ENCODE measurements at places on chromosomes 1 and 21.

DNA sequence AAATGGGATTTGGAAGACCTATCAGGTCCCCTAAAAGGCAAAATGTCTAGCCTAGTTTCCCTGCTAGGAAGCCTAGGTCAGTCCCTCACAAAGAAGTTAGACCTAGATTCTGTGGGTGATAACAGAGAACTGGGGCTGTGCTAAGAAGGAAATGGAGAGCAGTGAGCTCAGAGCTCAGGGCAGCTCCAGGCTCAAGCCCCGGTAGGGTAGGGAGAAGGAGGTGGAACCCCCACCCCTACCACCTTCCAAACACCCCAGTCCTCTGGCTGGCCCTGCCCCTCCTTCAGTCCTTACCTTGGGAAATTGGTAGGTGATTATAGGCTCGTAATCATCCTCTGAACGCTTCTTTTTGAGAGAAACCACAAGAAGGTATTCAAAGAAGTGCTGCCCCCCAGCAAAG lies 1.1 kb downstream of the DENND2D start:
- no peak for DNase-seq

DNA sequence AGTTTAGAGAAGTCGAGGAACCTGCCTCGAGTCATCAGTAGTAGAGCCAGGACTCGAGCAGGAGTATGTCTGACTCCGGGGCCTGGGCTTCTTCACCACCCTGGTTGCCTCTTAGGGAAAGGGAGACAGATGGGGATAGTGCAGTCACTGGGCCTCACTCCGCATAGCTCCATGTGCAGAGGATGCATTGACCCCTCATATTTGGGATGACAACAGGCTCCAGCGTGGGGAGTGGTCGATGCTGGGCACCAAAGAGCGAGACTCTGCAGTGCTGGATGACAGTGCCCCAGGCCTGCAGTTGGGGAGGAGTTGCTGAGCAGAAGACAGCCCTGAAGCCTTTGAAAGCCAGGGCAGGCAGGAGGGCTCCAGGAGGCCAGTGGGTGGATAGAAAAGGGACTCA lies 20.8 kb upstream of the TENT5C start:
- DNase-seq: no peak

DNA sequence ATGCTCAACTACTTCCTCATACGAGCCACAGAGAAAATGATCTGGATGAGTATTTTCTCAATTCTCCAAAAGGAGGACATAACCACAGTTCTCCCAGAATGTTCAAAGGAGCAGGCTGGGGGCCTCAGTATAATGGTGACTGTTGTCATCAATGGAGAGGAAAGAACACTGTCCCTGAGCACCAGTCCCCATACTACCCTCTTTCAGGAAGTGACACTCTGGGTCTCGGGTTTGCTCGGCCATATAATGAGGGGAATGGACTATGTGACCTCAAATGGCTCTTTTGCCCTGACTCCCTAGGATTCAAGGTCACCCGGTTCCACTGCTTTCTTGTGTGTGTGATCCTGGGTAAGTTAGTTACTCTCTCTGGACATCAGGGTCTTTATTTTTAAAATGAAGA lies 22.8 kb downstream of the SLC9A1 start:
- no peak for DNase-seq

DNA sequence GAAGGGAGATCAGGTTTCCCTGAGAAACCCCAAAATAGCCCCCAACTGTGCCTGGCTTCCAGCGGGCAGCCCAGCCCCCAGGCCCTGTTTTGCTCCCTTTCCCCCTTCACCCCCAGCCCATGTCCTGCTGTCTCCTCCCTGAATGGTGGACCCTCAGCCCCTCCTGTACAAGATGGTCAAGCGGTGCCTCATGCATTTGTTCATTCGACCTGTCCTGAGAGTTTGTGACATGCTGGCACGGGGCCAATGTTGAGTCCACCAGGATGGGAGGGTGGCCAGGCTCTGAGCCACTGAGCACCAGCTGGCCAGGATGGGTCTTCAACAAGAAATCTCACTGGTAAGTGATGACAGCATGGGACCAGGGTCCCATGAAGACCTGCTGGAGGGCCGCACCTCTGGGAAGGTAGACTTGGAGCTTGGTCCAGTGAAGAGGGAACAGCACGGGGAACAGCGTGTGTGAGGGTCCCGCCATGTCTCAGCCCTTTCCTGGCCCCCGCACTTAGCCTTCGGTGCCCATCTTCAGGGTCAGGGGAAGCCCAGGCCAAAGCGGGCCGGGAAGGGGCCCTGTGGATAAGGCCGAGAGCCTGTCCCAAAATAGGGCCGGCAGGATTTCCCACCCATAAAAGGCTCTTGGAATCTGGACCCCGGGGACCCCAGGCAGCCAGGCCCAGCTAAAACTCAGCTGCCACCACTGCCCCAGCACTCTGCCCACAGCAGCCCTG lies at the start of gene CALML6:
Gene CALML6 (plus strand): TSS at position 290 of the 722 bp plus-strand sequence. CDS start 21 bp downstream, at position 311.
- DNase-seq: no peak

DNA sequence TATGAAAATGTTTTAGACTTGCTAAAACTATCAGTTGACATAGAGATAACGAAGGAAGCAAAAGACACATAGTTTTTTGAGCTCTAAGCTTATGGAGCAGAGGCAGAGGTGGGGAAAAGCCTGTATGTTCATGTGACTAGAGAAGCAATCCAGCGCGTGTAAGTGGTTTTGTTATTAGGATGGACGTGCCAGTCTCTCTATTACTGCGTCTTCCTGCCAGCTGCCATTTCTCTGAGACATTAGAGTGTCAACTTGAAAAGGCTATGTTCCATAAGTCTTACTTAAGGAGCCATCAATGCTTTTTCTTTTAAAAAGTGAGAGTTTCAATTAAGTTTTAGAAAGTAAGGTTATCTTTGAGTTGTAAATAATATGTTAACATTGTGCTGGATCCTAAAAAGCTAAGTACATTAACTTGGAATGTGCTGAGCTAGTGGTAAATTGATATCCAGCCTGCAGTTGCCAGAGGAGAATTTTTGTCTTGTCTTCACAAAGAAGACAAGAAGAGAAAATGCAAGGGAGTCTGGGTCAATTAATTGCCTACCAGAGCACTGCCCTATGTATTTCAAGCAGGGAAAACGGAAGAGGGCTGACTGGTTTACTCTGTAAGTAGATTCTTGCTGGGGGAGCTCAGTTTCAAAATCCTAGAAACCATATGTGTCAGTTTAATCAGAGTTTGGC lies 161.8 kb upstream of the B3GALT2 start:
- DNase-seq: no peak

DNA sequence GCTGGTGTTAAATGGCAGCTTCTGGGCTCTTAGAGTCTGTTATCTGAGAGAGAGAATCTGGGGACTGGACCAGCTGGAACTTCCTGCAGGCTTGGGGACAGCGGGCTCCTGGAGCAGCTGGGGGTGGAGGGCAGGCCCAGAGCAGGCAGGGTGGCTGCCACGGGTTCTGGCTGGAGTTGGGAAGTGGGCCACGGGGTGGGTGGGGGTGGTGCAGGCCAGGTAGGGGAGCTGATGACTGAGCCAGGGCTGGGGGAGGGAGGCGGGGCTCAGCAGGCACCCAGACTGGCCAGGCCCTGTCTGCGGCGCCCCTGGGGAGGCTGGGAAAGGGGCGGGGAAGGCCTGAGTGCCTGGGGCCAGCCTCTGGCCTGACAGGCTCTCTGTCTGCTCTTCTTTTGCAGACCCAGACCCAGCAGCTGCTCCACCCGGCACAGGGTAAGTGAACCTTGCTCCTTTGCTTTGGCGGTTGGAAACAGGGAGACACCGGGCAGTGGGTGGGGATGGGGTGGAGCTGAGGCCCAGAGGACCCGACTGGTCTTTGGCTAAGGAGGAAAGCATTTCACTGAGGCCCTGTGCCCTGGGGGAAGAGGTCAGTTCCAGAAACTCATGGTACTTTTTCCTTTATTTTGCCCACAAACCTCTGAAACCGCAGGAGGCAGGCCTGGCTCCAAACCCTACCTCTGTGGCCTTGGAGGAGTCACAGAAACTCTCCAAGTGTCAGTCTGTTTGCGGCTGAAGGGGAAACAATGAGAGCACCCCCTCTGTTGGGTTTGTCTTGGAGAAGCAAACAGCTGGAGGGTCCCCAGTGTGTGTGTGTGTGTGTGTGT lies 48.8 kb downstream of the ARHGEF10L start:
- no peak for DNase-seq

DNA sequence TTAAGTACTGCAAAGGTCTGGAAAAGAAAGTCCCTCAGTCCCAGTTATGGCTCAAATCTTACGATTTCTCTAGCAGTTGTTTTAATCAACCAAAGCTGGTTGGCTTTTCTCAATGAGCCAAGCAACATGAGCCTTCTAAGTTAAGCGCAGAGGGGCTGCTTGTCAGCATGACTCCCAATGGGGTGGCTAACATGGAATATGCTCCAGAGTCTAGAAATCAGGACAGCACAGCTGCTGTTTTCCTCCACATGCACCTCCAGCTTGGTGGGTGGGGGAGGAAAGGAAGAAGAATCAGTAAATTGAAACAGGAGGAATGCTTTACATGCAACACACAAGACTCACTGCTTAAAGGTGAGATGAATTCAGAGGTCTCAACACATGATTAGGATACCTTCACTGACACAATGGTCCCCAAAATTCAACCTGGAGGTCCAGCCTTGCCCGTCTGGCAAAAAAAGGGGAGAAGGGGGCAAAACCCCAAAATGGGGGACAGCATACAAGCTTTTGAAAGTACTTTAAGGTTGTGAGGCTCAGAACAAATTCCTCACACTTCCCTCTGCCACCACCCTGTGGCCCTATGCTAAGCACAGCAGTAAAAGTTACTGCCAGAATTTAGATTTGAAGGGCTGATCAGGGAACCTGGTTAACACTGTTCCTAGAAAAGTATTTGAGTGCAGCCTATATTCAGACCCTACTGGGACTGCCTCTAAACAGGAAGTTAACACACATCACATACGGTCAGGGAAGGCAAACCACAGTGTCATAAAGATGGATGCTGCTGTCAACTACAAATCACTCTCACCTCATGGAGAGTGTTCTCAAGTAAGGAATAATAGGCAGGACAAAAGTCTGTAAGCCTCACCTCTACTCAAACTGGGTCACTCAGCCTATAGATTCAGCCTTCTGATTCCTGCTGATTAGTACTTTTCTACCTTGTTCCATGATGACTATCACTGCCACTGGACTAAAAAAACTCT lies 2.6 kb downstream of the GATAD2B start:
- no peak for DNase-seq

DNA sequence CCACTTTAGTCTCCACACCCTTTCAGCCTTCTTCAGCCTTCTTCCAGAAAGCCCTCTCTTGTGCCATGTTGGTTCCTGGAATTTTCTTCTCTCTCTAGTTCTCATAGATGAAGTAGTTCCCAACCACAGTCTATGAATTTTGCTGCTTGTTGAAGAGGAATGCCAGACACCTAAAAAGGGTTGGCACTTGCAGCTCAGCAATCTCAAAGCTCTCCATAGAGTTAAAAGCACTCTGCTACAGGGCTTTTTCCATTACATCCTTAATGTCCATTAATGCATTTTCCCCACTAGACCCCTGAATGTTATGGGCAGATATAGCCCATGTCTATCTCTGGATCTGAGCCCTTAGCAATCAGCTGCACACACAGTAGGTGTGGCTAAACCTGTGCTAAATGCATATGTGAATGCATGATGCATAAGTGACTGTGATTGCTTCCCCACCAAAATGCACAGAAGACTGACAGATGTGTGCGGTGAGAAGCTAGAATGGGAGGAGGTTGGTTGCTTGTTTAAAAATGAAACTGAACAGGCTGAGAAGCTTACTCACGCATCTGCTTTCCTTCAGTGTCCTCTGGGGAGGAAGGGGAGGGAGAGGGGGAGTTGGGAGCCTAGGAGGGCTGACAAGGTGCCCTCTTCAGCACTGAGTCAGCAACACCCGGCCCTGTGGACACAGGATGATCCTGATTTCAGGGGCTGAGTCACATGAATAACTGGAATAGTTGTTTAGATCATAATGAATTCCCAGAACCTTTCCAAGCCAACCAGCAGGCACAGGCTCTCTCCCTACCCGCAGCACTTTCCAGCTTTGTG lies 146.1 kb upstream of the FGGY start:
- no peak for DNase-seq

- DNase-seq: no peak
These were observed 178.0 kb downstream of the RYR2 start for GRCh38 chr1:237219751-237220642.

- DNase-seq: no peak
These were observed 112.3 kb downstream of the DDX20 start for GRCh38 chr1:111867868-111868440.

- DNase-seq: no peak
These were observed 108.5 kb upstream of the GADD45A start for GRCh38 chr1:67576474-67576873.

- no peak for DNase-seq
These were observed 4.0 kb upstream of the KCNK1 start for GRCh38 chr1:233609926-233610325.

- DNase-seq: no peak
These were observed 14.8 kb downstream of the MFAP2 start for GRCh38 chr1:16965486-16966067.

DNA sequence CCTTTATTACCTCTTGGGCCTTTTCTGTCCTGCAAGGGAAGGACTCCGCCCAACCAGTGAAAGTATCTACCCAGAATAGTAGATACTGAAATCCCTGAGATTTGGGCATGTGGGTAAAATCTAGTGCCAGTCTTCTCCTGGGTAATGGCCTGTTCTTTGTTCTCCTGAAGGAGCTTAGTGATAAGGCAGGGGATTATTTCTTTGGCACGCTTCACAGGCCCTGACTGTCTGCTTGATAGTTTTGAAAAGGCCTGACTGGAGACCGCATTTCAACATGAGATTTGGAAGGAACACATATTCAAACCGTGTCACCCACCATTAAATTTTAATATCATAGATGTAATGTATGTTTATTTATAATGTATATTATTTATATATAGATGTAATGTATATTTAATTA lies 48.9 kb downstream of the RASAL2 start:
- DNase-seq: no peak

GRCh38 chr21:33360281-33360680 lies 35.5 kb downstream of the IFNAR1 start:
- DNase-seq: no peak

GRCh38 chr1:69246710-69247109 lies 321.0 kb upstream of the LRRC7 start:
- DNase-seq: no peak

- no peak for DNase-seq
These were observed 202.0 kb downstream of the USH2A start for GRCh38 chr1:216221260-216221700.

DNA sequence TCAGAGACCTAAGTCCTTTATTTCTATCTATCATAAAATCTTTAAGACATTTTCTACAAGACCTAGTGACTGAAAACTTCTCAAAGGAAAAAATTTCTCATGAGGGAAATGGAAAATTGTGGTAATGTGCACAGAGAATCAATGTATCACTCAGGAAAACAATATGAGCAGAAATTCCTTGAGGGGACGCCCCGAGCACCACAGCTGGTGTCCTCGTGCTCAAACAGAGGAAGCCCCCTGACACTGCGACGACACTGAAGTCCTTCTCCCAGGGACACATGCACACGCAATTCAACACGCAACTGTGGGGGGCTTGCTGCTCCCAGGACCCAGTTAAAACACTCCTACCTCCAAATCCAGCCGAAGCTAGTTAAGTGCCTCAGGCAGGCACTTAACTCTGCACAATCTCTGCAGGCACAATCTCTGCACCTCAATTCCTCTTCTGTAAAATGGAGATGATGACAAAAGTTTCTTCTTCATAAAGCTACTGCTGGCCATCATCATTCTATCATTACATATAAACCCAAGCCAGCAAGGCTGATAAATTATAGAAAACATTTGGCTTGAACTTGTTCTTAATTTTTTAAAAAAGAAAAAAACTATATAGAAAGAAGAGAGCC lies 16.0 kb downstream of the ZBTB17 start:
- DNase-seq: no peak

- no peak for DNase-seq
These were observed 53.8 kb upstream of the LYPLAL1 start for GRCh38 chr1:219119839-219120238.

- DNase-seq: no peak
These were observed 5.1 kb upstream of the GNG12 start for GRCh38 chr1:67838180-67838910.

GRCh38 chr1:84278905-84279304 lies 22.6 kb upstream of the SAMD13 start:
- DNase-seq: no peak

Data from stimulated activated CD4-positive, alpha-beta T cell treated with anti-CD3 and anti-CD28 coated beads, Interleukin-1b, Interleukin-23, amount 100 ng/mL, for 1 hour (primary cell).